Left forelimb (tissue), 1 donor: ENCODE measurements at places on chromosomes 12 and 14.

- DNase-seq: no peak
Observed at GRCh38 chr12:114666746-114667668, 17.0 kb downstream of the TBX3 start.

GRCh38 chr12:68932961-68933893, at the start of gene CPM:
CPM (minus strand) TSS chr12:68933171; CDS start chr12:68932837, 334 bp downstream.
- DNase-seq: peak; percentile 70

- DNase-seq: no peak
Observed at GRCh38 chr12:68352067-68352466, 19.9 kb upstream of the MDM1 start.

- no peak for DNase-seq
Observed at GRCh38 chr14:68193970-68194681, 374.5 kb downstream of the RAD51B start.

- no peak for DNase-seq
Observed at GRCh38 chr12:131869871-131870418, 24.5 kb upstream of the ULK1 start.

GRCh38 chr14:92900660-92901059, 22.3 kb upstream of the CHGA start:
- DNase-seq: no peak

- no peak for DNase-seq
Observed at GRCh38 chr12:126708492-126708896, 1558.5 kb upstream of the TMEM132C start.

DNA sequence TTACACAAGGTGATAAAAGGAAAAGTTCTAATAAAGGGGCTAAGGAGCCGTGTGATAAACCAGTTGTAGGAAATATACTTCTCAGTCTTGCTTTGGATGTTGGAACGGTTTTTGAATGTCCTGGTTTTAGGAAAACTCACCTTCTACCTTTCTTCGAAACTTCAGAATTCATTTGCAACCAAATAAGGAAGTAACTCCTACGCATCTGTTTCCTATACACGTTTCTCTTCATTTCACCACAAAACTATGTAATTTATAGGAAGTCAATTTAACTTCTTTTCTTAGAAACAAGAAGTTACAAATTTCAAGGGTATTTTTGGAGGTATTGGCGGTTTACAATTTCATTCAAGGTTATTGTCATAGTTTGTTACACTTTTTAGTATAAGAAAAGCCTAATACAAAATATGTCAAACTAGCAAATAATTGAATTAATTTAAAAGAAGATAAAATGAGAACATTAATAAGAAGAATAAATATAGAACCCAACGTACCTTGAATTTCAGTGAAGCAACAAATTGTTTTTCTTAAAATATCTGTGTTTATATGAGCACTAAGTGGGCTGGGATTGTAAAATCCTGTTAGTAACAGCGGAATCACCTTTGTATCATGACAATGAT, 33.2 kb upstream of the CD69 start:
- DNase-seq: no peak

- DNase-seq: no peak
Observed at GRCh38 chr12:645563-646071, 17.6 kb downstream of the NINJ2 start.

DNA sequence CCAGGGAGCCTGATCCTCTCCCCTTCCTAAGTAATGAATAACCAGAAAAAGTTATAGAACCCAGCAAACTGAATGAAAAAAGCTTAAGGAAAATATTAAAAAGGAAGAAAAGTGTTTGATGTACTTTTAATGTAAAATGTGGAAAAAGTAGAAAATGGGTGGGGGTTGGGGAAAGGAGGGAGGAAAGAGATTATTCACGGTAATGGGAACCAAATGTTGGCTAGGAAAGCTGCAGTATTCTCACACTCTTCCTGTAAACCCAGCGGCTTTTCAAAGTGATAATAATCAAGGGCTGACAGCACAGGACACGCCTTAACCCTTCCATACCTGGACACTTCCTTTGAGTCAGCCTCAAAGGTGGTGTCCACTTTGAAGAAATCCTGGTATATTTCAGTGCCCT, 139.2 kb downstream of the TGFB3 start:
- DNase-seq: no peak

DNA sequence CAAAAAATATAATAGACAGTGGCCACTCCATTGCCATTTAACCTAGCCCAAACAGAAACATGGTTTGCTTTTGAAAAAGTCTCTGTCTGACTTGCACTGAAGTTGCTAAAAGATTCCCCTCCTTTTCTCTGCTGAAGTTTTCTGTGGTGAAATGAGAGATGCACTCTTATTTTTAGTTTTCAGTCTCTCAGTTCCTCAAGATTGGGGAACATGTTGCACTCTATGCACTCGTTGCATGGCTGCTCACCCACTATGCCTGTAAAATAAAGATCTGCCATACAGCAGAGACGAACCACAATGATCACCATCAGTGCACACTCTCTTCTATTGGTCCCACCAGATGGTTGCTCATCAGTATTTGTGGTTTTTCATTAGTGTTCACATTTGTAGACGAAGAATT, 13.1 kb upstream of the DAAM1 start:
- DNase-seq: no peak

GRCh38 chr12:78929075-78929418, 64.5 kb downstream of the SYT1 start:
- DNase-seq: no peak

DNA sequence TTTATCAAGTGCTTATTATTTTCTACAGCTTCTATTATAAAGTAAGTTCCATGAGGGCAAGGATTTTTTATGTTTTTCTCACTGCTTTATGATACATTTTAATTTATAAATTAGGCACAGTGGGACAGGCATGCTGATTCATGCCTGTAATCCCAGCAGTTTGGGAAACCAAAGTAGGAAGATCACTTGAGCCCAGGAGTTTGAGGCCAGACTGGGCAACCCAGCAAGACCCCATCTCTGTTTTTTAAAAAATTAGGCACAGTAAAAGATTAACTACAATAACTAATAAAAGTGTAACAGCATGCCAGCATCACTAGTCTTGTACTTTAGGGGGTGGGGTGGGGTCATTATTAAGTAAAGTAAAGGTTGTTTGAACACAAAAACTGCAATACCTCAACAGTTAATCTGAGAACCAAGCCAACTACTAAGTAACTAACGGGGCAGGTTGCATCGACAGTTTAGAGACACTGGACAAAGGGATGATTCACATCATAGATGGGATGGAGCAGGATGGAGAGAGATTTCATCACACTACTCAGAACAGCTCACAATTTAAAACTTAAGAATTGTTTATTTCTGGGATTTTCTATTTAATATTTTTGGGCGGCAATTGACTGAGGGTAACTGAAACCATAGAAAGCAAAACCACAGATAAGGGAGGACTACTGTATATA, 119.5 kb downstream of the PLEKHA5 start:
- DNase-seq: no peak

GRCh38 chr14:76767681-76768656, 6.7 kb downstream of the VASH1 start:
- DNase-seq: peak; percentile 67

DNA sequence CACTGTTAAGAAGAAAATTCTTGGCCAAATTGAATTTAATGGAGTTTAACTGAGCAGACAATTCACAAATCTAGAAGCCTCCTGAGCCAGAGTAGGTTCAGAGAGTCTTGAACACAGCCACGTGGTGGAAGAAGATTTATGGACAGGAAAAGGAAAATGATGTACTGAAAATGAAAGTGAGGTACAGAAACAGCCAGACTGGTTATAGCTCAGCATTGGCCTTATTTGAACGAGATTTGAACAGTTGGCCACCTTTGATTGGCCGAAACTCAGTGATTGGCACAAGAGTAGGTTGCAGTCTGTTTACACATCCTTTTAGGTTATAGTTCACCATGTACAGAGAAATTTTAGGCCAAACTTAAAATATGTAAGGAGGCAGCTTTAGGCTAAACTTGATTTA, 9.9 kb downstream of the OAS2 start:
- no peak for DNase-seq

GRCh38 chr12:80422550-80422949, 21.5 kb upstream of the PTPRQ start:
- DNase-seq: no peak

- DNase-seq: no peak
Observed at GRCh38 chr14:83151571-83151970, 1617.9 kb upstream of the SEL1L start.

DNA sequence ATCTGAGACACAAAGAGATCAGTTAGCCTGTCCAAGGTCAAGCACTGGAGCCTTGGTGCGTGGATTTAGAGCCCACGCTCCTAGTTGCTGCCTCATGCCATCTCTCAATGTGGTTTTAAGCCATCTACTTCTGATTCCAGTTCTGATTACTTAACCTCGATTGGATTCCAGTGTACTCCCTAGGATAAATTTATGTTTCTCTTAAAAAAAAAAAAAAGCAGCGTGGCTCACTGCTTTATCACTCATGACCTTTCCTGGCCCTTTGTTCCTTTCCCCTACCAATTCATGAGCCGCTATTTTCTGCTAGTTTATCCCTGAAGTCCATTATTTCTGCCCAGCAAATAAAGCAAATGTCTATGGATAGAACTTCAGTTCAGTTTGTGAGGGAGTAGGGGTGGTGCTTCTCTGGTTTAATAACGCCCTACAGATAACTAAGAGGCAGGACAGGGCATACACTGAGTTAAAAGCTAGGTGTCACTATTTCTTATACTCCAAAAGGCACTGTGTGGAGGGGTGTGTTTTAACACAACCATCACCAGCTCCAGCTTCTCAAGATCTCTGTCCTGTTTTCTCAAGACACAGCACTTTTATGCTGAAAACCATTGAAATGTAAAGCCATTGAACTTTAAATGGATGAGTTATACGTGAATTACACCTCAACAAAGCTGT, 9.8 kb upstream of the PARP11 start:
- no peak for DNase-seq

DNA sequence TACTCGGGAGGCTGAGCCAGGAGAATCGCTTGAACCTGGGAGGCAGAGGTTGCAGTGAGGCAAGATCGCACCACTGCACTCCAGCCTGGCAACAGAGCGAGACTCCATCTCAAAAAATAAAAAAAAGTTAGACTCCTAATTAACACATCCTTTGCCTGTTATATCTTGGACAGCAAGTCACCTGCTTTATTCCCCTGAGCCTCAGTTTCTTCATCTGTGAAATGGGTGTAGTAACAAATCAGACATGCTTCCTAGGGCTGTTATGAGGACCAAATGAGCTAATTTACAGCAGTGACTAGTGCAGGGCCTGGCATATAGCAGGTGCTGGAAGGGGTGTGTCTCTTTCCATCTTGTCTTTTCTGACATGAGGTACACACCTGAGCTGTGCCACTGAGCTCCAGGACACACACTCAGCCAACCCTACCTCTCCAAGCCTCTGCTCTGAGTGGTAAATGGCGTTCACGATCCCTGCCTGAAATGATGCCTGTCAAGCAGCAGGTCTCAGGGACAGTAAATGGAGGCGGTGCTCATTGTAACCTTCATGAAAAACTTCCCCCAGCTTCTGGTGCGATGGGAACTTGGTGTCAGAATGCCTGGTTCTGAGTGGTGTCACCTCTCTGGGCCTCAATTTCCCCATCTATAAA, 31.7 kb downstream of the FOXN4 start:
- no peak for DNase-seq

DNA sequence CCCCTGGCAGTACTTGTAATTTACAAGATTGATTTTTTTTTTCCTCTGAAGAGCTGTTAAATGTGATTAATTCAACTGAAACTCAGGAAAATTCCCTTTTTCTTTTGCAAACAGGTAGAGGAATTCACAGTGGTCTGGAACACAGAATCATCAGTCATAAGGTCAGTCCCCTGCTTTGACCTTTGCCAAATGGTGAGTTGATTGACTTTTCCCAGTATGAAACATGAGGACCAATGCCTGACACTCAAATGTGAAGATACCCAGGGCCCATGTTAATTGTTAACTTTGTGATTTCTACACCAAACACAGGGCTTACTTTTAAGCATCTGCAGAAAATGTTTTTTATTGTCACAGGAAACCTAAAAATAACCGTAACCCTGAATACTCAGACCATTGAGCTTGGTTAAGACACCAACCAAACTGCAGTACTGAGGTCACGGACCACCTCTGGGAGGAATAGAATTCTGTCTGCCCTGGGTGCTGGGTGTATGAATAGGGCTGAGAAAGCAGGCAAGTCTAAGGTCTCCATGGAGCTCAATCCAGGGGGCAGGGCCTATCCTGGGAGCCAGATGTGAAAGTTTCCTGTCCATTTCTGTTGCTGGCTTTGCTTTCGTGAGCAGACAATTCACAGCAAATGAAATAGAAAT, 192.4 kb downstream of the TMX1 start:
- DNase-seq: no peak

GRCh38 chr12:102871014-102871413, 46.0 kb downstream of the PAH start:
- DNase-seq: no peak

- DNase-seq: no peak
Observed at GRCh38 chr12:4216187-4216927, 57.2 kb upstream of the CCND2 start.

DNA sequence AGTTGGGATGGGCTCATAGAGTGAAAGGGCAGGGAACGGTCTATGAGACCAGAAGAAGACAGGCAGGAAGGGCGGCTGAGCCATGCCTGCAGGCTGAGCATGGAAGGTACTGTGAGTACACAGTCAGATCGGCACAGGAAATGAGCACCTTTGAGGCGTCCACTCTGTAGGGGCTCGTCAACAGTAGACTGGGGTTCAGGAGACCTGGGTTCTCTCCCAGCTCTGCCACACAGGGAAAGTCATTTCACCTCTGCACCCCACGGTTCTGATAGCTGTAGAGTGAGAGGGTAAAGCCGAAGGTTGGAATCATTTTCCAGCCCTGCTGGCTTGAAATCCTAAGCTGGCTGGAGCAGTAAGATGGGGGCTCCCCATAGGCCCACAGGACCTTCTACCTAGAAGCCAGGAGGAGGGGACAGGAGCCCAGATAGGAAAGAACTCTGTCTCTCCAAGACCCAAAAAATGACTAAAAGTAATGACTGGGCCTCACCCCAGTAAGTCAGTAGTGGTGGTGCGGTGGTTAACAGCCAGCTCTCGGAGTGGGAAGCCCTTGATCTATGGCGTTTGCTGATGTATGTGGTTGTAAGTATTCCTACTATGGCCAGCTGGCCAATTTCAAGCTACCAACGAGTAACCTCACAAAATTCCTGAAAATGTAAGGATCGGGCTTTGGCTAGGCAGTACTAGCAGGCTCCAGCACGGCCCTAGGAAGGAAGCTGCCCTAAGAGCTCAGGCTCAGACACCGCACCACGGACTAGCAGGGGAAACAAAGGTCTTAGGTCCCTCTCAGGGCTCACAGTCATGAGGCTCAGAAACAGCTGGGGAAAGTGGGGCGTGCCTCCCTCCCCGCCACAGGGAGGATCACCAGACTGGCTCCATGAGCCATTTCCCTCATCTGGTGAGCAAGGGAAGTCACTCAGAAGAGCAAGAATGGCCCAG, 10.3 kb upstream of the CD27 start:
- no peak for DNase-seq

- DNase-seq: no peak
Observed at GRCh38 chr14:35406506-35407305, 2.2 kb upstream of the NFKBIA start.

GRCh38 chr12:107318806-107319532, 225.6 kb upstream of the CRY1 start:
- DNase-seq: no peak

- no peak for DNase-seq
Observed at GRCh38 chr14:58560208-58560607, 77.6 kb upstream of the DACT1 start.

GRCh38 chr12:109163167-109163566, 46.8 kb downstream of the ACACB start:
- DNase-seq: no peak
